ENCODE measurements at places on chromosomes 3 and 15.

GRCh38 chr15:39922462-39923092 is 2.5 kb upstream of the GPR176 start:
- DNase-seq = no peak

- no peak for DNase-seq
Measured at GRCh38 chr15:99586121-99586520, 20.3 kb downstream of the MEF2A start.

GRCh38 chr3:23659274-23659673 is 146.5 kb upstream of the UBE2E1 start:
- DNase-seq = no peak

- no peak for DNase-seq
Measured at GRCh38 chr3:111986800-111987199, 8.0 kb downstream of the ABHD10 start.

DNA sequence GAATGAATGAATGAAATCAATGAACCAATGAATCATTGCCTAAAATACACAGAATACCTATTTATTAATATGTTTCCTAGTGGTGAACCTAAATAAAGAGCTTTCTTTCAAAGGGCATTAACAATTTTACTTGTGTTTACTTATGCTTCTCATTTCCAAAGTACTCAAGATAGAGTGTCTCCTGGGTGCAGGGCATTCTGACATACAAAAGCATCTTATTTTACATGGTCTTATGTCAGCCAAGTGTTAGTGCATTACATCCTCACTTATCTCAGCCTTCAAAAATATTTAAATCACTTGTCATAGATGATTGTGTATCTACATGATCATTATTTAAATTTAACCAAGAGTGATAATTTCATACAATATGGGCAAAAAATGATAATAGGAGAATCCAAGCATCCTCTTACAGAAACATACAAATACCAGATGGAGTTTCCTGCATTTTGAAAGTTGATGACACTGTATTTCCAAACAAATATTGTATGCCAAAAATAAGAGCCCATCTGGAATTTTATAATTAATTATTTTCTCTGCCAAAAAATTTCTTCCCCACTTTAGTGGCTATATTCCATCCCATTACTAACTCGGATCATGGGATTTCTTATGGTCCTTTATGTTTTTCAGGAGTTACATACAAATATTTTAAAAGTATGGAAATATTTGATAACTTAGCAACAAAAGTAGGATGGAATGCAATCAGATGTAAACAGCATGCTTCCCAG is 279.0 kb downstream of the RBMS3 start:
- no peak for DNase-seq

DNA sequence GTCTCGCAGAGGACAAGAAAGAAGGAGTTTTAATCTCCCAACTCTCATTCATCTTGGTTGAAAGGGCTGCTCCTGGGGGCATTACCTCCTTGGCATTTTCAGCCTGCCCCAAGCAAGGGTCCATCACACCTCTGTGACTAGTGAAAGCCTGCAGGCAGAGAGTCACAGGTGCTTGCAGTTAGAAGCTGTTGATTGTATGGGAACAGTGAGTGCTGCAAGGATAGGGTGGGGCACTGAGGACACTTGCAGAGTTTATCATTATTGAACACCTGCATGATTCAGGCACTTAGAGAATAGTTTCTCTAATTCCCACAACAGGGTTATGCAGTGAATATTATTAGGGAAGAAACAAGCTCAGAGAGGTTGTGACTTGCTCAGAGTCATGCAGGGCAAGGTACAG is 41.7 kb upstream of the IGF2BP2 start:
- no peak for DNase-seq

DNA sequence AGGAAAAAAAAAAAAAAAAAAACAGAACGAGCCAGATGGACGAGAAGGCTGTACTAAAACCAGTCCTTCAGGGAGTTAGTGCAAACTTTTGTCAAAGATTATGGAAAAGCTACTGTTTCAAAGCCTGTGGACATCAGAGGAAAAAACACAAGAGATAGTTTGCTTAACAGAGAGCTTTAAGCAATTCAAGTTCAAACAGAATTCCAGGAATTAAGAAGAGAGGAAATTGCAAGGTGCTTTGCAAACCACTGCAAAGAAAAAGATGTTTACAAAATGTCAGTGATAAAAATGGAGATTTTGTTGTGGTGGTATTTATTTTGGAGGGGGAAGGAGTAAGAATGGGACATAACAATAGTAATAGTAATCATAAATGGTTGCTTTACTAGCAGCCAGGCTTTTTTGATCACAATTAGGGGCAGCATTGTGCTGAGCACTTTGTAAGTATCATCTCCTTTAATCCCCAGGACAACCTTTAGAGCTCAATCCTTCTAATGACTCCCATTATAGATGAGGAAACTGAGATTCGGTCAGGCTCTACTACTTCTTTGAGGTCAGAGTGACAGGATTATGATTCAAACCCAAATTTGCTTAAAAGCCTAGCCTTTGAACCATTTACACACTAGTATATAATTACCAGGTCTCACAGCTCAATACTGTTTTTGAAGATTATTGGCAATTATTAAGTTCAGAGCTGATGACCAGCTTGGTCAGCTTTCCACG is 22.4 kb upstream of the ARHGEF3 start:
- DNase-seq = no peak
